ENCODE measurements at places on chromosomes 7 and 10.

GRCh38 chr7:141484907-141485306 lies 66.3 kb upstream of the AGK start:
- DNase-seq = no peak

DNA sequence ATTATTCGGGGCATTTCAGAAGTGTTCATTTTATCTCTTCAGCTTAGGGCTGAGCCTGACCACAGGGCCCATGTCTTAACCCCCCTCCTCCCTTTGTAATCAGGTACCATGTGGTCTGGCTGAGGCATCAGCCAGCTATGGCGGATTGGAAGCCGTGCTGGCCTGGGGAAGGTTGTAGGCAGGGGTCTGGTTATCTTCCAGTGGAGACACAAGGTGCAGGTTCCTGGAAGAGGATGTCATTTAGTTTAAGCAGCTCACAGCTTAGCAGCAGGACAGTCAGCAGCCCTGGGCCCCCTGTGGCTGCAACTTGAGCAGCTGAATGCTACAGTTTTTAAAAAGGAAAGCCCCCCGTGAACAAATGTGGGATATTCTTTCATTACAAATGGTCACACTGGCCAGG lies 22.1 kb downstream of the BAG3 start:
- no peak for DNase-seq

GRCh38 chr10:44911081-44911540 lies at the start of gene TMEM72:
Gene TMEM72, plus strand, starts transcription at chr10:44911337. Its CDS starts 176 bp downstream, at chr10:44911513.
- no peak for DNase-seq

DNA sequence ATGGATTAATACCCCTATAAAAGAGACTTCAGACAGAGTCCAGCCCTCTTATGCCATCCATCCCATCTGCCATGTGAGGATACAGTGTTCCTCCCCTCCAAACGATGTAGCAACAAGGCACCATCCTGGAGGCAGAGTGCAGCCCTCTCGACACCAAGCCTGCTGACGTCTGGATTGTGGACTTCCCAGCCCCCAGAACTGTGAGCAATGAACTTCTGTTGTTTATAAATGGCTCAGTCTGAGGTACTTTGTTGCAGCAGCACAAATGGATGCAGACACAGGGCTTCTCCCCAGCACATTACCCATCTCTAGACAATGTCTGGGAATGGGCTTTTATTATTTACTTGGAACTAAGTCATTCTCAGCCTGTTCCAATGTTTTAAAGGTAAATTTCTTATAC lies 195.6 kb downstream of the WDR37 start:
- DNase-seq = no peak

GRCh38 chr7:84249656-84250055 lies 55.1 kb upstream of the SEMA3A start:
- DNase-seq = no peak

DNA sequence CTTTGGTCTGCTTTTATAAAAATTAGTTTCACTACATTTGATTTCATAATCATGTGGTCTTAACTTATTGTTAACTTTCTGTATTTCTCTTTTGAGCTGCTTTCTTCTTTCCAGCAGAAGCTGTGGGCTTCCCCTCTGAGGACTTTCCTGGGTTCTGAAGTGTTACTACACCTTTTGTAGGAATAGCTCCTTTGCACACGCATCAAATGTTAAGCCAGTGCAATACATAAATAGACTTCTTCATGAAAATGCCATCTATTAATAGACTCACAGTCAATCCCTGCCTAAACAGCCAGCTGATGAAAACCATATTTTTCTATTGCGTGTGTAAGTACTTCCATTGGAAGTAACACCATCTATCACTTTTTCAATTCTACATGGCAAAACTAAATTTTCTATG lies 1.5 kb downstream of the ABCB4 start:
- no peak for DNase-seq

DNA sequence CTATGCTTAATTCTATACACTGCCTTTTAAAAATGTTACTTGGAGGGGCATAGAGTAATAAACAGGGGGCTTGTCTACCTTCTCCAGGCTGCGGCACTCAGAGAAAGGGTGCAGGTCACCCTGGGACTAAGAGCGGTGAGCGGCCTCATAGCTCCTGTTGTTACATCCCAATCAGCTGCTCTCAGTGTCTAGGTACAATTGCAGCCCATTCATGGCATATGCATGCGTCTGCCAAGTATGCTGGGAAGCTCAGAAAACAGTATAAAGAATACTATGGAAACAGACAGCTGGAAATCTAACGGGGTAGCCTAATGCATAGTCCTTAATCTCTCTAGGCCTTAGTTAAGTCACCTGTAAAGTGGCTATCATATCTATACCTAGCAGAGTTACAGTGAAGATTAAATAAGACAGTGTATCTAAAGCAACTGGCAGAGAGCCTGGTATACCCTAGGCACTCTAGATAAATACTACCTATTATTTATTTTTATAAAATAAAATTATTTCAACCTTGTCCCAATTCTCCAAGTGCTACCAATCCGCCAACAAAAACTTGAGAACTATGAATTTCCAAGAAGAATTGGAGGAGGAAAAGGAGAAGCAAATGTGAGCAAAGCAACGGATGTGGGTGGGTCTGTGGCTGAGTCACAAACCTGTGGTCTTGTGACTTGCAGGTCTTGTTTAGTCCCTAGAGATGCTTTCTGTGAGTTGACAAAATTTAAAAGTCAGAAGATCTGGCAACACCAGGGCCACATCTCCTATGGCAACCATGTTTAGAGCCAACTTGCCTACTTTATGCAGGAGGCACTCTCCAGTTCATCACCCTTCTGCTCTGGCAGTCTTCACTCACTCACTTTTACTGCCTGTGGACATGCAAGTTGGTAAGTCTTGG lies 183.0 kb downstream of the RAPGEF5 start:
- no peak for DNase-seq

- DNase-seq = no peak
Measured at GRCh38 chr10:114404171-114405010, at the start of gene AFAP1L2. Gene AFAP1L2, minus strand, starts transcription at chr10:114404502. Its CDS starts 47 bp downstream, at chr10:114404455.

DNA sequence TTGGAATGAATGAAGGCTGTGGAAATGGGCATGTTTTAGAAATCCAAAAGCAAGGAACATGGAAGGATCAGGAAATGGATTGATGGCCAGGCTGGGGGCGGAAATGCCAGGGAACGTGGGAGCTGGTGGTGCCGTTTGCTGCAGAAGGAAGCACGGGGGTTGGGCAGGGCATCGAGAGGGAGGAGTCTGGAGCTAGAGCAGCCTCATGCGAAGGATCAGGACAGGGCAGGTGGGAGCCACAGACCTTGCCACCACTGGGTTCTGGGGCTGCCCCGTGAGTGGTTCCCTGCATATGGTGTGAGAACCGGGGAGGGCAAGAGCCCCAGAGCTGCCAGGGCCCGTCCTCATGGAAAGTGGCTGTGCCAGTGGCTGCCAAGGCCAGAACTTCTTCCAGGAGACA lies 193.8 kb upstream of the ZNF32 start:
- no peak for DNase-seq

DNA sequence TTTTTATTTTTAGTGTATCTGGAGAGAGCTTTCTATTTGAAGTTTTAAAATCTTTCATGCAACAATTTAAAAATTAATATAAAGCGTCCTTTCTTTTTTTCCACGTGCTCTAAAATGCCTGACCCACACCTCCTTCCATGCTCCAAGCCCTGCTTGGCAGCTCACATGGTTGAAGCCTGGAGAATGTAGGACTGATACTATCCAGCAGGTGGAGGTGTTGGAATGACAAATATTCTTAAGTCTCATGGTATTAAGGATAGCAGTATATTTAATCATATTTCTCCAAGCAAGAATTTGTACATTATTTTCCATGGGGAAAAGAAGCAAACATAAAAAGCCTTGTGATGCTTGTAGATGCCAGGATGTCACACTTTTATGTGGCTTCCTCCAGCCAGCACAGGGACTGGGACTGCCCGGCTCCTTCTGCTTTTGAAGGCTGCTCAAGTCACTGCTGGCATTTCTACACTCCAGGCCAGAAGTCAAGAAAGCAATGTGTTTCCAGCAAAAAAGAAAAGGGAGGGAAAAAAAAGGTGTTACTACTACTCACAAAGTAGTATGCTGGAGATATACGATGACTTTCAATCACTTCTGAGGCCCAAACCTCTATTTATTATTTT lies 49.7 kb downstream of the BZW2 start:
- no peak for DNase-seq

GRCh38 chr10:5840314-5841307 lies 27.4 kb upstream of the GDI2 start:
- DNase-seq = no peak

DNA sequence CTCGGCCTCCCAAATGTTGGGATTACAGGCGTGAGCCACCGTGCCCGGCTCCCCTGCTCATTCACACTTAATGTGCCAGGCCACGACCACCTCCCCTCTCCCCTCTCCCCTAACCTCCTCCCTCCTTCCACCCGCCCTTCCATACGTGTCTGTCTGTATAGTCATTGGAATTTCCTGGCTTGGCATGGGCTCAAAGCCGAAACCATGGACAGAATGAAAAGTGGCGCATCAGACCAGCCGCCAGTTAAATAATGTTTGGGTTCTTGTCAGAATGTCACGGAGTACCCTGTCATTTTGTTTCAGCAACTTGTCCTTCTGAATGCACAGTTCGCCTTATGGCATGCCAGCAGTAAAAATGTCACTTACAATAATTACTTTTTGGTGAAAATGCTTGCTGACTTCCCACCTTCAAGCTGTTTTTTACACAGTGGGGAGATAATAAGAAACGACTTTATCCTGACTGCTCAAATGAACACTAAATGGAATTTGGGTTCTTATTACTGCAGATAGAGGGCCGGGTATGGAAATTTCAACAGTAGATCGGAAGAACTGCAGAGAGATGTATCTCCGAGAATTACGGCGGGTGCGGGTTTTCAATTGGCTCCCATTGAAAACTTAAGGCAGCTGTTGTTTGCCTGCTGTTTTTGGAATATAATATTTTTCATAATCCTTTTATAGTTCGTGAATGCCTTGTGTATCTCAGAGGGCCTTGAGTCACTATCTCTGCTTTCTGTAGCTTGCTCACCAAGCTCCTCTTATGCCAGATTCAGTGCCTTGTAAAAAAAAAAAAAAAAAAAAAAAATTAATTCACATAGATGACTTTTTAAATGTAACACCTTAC lies 65.5 kb upstream of the SH2B2 start:
- DNase-seq = no peak

- no peak for DNase-seq
Measured at GRCh38 chr7:76121044-76121443, 73.1 kb downstream of the MDH2 start.

GRCh38 chr7:96416599-96416998 lies 94.7 kb upstream of the SLC25A13 start:
- no peak for DNase-seq

DNA sequence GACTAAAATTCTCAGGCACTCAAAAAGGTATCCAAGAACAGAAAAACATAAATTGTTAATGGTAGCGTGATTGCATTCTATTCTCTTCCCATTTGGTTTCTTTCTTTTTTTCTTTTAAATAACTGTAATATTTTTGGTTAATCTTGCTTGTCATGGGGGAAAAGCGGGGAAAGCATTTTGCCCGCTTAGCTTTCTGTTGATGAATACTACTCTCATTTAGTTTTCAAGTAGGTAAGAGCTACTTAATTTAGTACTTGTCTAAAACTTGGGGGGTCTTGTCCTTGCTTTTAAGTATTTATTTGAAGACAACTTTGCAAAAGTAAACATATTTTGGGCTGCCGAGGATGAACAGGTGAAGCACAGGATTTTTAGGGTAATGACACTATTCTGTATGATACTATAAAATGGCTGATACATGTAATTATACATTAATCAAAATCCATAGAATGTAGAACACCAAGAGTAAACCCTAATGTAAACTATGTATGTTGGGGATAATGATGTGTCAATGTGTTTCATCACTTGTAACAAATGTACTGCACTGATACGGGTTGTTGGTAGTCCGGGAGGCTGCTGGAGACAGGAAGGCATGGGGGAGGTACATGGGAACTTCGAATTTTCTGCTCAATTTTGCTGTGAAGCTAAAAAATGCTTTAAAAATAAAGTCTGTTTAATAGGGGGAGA lies 1.7 kb downstream of the TES start:
- no peak for DNase-seq

GRCh38 chr10:18214691-18215563 lies 74.7 kb downstream of the CACNB2 start:
- no peak for DNase-seq

DNA sequence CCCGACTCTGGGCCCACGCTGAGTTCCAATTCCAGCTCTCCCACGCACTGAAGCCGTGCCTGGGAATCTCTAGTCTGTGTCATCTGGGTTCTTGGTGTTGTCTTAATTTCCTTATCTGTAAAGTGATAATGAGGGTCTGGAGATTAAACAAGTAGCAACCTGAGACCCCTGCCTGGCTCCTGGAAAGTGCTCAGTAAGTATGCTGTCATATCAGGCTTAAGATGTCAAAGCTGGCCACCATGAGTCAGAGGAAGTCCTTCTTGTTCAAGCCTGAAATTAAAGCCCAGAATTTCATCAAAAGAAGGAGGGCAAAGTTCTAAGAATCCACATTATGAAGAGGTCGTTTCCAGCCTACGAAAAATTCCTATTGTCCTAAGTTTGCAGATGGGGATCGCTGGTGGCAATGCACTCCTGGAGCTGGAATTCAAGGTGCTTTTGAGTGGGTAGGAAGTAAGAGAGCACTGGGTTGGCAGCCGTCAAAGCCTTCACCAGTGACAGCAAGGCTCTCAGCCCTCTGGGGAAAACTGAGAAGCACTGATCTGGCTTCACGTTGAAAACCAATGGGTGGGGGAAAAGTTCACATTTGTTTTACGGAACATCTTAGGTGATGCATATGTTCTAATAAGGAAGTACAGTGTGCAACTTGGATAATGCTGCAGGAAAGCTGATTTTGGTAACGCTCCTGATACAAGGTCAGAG lies 50.3 kb upstream of the NCAPG2 start:
- DNase-seq = no peak

DNA sequence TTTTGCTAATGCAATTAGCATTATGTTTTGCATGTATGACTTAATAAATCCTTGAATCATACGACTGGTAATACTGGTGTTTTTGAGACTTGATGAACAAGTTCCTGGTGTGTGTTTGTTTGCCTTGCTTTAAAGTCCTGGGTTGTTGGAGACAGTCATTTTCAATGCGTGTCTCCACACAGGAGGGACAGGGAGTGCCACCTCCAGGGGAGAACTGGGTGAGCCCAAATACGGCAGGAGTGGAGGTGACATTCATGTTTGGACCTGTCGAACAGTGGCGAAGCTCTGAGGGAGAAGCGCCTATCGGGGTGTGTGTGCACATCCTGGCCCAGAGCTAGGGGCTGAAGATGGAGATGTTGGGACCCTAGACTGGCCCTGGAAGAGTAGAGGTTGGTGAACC lies 43.8 kb downstream of the DAGLB start:
- DNase-seq = no peak
